Suprapubic skin (tissue), 4 donors: ENCODE measurements at places on chromosomes 1 and 21.

DNA sequence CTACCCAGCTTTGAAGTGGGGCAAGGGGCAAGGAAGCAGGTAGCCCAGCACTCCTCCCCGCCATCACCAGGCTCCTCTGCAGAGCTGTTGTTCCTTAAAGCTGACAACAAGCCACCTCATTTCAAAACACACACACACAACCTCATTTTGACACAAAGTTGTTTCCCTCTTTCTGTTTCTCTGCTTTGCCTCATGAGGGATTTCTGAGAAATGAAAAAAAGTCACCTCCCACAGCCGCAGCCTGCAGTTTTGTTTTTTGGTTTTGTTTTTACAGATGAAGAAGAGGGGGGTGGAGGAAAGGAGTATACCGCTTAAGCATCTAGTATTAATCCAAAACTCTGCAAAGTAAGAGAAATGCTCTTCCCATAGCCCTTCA, 12.1 kb downstream of the MCL1 start:
- H3K36me3 ChIP-seq: peaks cover 5% of the 10 kb centered on the region
- no peaks in the 10 kb centered on the region for H3K27me3 ChIP-seq
- no peak for DNase-seq
- peaks cover 99% of the 10 kb centered on the region for H3K4me1 ChIP-seq

DNA sequence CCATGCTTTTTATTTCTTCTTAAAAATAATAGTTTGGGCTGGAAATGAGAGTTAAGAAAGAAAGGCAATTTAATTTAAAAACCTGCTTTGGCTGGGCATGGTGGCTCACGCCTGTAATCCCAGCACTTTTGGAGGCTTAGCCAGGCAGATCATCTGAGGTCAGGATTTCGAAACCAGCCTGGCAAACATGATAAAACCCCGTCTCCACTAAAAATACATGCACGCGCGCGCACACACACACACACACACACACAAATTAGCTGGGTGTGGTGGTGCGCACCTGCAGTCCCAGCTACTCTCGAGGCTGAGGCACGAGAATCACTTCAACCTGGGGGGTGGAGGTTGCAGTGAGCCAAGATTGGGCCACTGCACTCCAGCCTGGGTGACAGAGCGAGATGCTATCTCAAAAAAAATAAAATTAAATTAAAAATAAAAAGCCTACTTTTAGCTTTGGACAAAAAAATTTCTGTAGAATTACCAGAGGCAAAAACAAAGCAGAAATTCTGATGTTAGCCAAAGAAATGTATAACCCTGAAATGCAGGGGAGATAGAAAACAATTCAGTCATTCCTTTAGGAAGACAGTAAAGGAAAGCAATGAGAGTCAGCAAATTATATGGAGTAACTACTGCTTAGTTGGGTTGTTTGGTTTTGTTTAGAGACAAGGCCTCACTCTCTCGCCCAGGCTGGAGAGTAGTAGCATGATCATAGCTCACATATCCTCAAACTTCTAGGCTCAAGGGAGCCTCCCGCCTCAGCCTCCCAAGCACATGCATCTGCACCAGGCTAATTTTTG, 15.7 kb upstream of the IPP start:
- no peaks in the 10 kb centered on the region for H3K27me3 ChIP-seq
- H3K27ac ChIP-seq: no peak overlapping the region
- no peaks in the 10 kb centered on the region for H3K36me3 ChIP-seq
- H3K4me3 ChIP-seq: no peak overlapping the region

GRCh38 chr1:31241321-31241720, 1.6 kb upstream of the NKAIN1 start:
- no peak overlapping the region for H3K4me3 ChIP-seq
- H3K27me3 ChIP-seq: peaks cover 48% of the 10 kb centered on the region
- peaks cover 15% of the 10 kb centered on the region for H3K4me1 ChIP-seq
- H3K36me3 ChIP-seq: no peaks in the 10 kb centered on the region
- DNase-seq: no peak

DNA sequence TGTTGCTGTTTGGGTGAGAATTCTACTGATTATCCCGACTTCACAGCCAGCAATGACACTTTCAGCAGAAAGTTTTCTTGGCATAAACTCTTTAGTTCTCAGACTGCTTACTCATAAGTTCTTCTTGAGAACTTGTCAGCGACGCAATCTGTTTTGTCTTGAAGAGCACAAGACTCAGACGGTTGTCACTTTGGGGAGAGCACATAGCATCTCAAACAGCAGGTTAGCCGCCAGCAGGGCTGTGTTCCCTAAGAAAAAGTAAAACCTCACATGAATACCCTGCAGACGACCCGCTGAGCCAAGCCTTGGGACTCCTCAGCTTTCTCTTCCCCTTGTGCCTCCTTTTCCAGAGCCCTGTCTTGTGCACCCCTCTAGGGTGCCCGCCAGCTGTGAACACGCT, 11.4 kb downstream of the AGMAT start:
- no peak overlapping the region for H3K4me3 ChIP-seq
- peak; percentile 28 for DNase-seq
- H3K27me3 ChIP-seq: no peaks in the 10 kb centered on the region
- H3K36me3 ChIP-seq: peaks cover 27% of the 10 kb centered on the region

- peaks cover 29% of the 10 kb centered on the region for H3K4me1 ChIP-seq
- no peak for DNase-seq
- H3K27me3 ChIP-seq: no peaks in the 10 kb centered on the region
- H3K27ac ChIP-seq: no peak overlapping the region
Measured at GRCh38 chr1:36143424-36143823, 5.9 kb downstream of the TRAPPC3 start.

GRCh38 chr1:113830039-113830438, 17.8 kb upstream of the RSBN1 start:
- H3K27me3 ChIP-seq: no peaks in the 10 kb centered on the region
- H3K4me1 ChIP-seq: no peaks in the 10 kb centered on the region

- H3K4me3 ChIP-seq: no peak overlapping the region
- H3K27ac ChIP-seq: no peak overlapping the region
- no peaks in the 10 kb centered on the region for H3K36me3 ChIP-seq
Measured at GRCh38 chr1:15243275-15244043, 3.6 kb upstream of the FHAD1 start.

- peak overlapping the region; percentile 80 for H3K27ac ChIP-seq
- peaks cover 18% of the 10 kb centered on the region for H3K4me1 ChIP-seq
- H3K4me3 ChIP-seq: peak overlapping the region; percentile 73
- H3K36me3 ChIP-seq: peaks cover 52% of the 10 kb centered on the region
Measured at GRCh38 chr1:145846201-145846612, 777 bp downstream of the NUDT17 start.

DNA sequence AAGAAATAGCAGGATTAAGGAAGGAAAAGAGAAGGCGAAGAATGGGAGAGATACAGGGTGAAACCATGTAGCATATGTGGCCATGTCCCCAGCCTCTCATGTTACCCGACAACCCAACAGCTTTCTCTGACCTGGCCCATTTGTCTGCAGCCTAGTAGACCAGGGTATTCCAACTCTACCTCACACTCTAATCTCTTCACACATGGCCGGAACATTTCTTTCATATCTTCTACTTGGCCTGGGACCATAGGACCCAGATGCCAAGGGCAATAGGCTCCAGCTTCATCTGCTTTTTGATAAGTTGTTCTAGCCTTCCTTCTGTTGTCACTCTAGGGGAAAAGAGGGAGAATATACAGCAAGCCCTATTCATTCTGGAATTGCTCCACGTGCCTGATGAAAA, 95.0 kb upstream of the DPT start:
- no peaks in the 10 kb centered on the region for H3K27me3 ChIP-seq
- H3K27ac ChIP-seq: no peak overlapping the region
- H3K4me3 ChIP-seq: no peak overlapping the region
